Stimulated activated CD8-positive, alpha-beta memory T cell treated with anti-CD3 and anti-CD28 coated beads, Interleukin-15, amount 100 ng/mL, for 24 hours (primary cell): ENCODE measurements at places on chromosomes 7 and 10.

DNA sequence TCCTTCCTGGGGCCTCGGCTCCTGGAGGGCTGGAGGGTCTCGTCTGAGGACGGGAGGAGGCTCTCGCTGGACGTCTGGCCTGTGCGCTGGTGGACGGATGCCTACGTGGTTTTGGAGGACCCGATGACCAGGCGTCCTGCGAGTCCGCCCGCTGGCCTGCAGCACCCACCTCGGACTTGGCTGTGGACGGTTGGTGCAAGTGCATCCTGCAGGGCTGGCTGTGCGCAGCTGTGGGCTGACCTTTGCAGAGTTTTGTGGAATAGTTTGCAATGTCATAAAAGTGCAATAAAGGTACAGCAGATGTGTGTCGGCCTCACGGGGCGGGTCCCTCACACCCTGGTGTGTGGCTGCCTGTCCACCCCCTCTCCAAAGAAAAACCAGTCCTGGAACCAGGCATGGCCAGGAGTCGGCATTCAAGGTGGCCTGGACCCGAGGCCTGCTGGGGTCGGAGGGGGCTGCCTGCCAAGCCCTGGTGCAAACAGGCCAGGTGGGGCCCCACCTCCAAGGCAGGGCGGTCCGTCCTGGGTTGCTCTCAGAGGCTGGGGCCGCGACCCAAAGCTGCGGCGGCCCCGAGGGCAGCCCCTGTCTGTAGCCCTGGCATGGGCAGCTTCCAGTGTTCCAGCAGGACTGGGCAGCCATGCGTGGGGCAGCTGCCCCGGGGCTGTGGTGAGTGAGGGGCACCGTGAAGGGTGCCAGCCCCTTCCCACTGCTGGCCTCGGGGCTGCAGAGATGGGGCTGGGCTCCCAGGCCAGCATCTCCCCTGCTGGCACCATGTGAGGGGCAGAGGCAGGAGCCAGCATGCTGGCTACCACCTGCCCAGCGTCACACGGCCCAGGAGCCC lies 29.3 kb upstream of the FOXL3 start:
- no peak for DNase-seq

GRCh38 chr7:80488406-80488805 lies 23.5 kb downstream of the GNAT3 start:
- DNase-seq: no peak

- DNase-seq: no peak
These were observed 66.4 kb upstream of the SHH start for GRCh38 chr7:155878674-155879073.

DNA sequence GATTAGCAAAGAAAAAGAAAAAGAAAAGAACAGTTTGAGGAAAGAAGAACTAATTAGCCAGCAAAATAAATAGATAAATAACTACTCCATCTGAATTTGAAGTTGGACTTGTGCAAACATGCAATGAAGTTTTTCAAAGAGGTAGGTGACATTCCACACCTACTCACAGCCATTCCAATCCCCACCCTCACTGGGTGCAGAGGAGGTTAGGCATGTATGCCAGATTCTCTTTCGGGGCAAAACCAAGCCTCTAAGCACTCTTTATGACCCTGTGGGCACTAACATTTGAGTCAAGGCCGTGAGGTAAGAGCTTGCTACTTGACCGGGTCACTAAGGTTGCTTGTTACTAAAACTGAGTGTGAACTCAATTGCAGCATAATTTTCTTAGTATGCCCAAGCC lies 108.4 kb upstream of the SEMA3A start:
- no peak for DNase-seq

DNA sequence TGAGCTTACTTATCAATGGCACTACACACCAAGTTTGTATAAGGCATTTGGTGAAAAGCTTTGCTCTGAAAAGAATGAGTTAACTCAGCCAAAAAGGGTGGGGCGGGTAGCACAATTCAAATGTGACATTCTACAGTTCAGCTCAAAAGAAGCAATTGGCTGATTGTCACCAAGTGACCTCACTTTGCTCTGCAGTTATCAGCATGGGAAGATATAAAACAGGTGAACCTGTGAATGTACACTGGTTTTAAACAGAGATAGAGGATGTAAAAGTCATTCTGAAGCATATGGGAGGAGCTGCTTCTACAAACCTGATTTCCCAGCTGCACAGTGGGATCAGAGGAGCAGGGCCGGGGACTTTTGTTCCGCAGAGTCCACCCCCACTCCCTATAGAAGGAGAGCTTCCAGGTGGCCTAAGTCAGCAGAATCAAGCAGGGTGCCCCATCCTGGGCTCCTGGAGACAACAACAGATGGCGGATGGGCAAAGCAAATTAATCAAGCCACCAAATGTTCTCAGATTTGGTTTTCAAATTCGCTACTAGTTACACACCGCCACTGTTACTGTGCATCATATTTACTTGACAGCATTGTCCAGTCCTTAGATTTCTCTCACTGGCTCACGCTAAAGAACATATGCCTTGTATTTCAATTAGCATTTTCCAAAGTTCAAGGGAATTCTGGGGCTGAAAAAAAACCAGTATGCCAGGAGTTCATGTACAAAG lies 27.5 kb upstream of the NPVF start:
- DNase-seq: no peak

GRCh38 chr10:44242826-44243225 lies 142.1 kb downstream of the CXCL12 start:
- no peak for DNase-seq

DNA sequence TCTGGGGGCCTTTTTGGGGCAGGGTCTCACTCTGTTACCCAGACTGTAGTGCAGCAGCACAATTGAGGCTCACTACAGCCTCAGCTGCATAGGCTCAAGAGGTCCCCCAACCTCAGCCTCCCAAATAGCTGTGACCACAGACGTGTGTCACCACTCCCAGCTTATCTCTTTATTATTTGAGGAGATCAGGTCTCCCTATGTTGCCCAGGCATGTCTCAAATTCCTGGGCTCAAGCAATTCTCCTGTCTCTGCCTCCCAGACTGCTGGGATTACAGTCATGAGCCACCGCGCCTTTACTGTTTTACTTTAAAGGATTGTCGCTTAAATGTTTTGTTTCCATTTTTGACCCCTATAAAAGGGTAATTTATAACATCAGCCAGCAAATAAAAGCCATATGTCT lies 502.6 kb upstream of the AUTS2 start:
- DNase-seq: no peak
